ENCODE measurements at places on chromosomes 12 and 14. TPM values are rescaled to one million over a fixed set of nuclear protein-coding genes. Genes with fewer than 3 reads are reported as not detected.
A peak's percentile ranks its signal among the peaks of the same experiment; 100 is the strongest.

DNA sequence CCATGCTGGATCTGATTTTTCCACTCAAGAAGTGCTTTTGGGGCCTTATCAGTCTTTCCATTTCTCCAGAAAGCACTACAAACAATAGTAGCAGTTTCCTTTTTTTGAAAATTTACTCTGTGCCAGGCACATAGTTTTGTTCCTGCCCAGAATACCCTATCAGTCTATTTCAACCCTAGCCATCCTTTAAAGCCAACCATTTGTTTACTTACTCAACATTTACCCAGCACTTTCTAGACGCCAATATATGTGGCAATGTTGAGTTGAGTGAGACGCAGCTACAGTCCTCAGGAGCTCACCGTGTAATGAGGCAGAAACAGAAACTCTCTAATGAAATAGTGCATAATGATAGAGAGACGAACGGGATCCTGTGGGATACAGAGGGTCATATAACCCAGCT lies 32.9 kb upstream of the CHST11 start:
- DNase-seq = no peak

- DNase-seq = no peak
Observed at GRCh38 chr14:101174522-101174838, 271.0 kb upstream of the RTL1 start.

DNA sequence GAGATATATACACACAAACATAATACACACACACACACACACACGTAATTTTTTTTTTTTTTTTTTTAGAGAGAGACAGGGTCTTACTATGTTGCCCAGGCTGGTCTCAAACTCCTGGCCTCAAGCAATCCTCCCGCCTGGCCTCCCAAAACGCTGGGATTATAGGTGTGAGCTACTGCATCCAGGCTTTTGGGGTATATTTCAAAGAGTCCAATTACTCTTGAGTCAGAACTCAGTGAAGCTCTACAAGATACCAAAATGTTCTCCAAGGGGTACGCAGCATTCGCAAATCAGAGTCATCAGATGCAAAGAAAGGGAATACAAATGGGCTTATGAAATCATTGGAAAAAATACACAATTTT lies 54.0 kb downstream of the PHLDA1 start:
- DNase-seq = no peak

DNA sequence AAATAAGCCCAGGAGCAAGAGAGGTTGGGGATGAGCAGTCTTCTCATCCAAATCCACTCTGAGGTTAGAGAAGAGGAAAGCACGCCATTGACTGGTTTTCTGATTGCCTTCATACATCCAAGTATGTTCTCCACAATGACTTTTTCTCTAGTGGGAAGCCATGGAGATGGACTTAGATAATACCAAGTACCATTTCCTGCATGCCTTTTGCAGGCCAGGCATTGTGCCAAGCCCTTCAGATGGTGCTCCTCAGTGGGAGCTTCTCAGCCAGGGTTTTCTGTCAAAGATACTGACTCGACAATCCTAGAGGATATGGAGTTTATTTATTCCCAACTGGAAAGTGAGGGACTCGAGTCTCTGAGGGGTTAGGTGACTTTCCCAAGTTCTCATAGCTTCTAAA lies 218.0 kb downstream of the ZFP36L1 start:
- peak; percentile 31 for DNase-seq

- DNase-seq = no peak
Observed at GRCh38 chr12:102745971-102746600, 171.0 kb downstream of the PAH start.

DNA sequence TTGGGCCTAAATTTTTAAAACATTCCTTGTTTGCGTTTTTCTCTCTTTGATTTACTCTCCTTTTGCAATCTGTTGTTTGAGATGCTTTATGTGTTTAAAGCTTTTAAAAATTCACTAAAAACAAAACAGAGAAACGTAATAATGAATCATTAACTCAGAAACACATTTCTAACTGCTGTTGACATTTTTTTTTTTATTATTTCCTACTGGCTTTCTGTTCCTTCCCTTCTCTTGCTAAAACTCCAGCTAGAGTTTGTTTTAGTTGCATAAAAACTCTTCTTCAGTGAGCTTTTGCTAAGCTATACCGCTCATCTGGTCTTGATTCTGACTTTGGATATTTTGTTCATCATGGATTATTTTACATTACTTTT lies 29.0 kb upstream of the SRGAP1 start:
- DNase-seq = no peak

CPM gene
- 1.7 TPM for total RNA-seq

CEP290 gene
- 7.5 TPM for total RNA-seq

PELI2 gene
- total RNA-seq = 5.1 TPM
